ENCODE measurements at places on chromosomes 16 and 17.

DNA sequence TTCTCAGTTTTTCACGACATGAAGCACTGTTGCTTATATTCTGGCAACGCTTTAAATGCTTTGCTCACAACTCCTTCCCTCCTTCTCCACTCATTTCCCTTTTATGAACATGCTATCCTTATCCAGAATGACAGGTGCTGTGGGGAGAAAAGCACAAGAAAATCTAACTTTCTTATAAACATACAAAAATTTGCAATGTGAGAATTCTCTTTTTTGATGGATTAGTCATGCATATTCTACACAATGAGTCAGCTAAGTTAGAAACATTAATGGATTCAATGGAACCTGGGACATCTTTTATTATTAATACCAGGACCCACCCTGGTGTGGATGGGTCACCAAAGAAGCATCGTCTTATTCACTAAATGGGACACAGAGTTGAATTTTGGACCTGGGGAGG lies 234.6 kb upstream of the CDH5 start:
- DNase-seq = no peak

- DNase-seq = no peak
These were observed 9.8 kb downstream of the NHERF1 start for GRCh38 chr17:74757931-74758847.

GRCh38 chr17:49180303-49180702 lies 30.1 kb downstream of the GNGT2 start:
- peak; percentile 82 for DNase-seq

- DNase-seq = no peak
These were observed 134.8 kb downstream of the XYLT1 start for GRCh38 chr16:17335826-17336529.

GRCh38 chr17:32117399-32117798 lies 24.9 kb upstream of the RHOT1 start:
- DNase-seq = no peak

DNA sequence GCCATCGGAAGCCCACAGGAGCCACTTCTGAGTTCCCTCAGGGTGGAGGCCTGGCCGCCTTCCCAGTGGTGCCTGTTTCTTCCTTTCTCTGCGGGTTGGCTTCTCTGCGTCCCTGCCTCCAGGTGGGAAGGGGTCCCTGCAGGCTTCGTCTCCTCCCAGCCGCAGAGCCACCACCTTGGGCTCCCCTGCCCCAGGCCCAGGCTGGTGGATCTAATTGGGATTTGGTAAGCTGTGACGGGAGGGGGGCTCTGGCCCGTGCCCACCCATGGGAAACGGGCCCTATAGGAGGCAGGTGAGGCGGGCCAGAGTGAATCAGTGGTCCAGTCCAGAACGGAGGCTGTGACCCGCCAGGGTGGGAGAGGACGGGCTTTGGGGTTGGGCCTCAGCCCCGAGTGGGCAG lies 32.1 kb downstream of the JPH3 start:
- no peak for DNase-seq

GRCh38 chr16:31414706-31415105 lies 13.5 kb downstream of the COX6A2 start:
- no peak for DNase-seq

- no peak for DNase-seq
These were observed 244.1 kb upstream of the MAF start for GRCh38 chr16:79844603-79845002.

DNA sequence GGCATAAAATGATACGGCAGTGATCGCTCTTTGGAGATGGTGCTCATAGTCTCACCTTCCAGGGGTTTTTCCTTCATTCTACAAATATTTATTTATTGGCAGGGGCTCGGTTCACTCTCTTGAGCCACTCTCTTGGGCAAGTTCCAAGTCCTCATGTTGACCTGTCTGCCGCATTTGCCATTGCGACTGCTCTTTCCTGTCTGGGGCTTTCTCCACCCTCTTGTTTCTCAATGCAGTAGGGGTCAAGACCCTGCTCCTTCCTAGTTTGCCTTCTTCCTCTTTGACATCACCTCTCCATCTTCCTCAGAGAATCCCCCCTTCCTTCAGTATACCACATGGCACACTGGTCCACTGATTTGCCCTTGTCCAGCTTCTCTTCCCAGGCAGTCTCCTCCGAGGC lies 21.9 kb upstream of the LRRC75A start:
- DNase-seq = no peak

DNA sequence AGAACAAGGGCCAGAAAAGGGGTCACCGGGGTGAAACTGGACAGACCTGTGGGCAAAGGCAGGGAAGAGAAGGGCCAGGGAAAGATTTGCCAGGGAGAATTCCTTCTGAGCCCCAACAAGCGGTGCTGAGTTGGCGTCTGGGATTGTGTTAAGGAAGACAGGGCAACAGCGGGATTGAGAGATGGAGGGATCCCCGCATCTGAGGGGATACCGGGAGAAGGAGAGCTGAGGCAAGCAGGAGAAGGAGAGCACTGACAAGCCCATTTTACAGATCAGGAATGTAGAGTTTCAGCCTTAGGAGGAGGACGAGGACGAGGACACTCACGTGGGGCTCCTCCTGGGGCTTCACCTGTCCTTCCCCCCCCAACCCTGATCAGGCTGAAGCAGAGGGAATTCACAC lies 998 bp upstream of the ABCC3 start:
- DNase-seq = no peak

DNA sequence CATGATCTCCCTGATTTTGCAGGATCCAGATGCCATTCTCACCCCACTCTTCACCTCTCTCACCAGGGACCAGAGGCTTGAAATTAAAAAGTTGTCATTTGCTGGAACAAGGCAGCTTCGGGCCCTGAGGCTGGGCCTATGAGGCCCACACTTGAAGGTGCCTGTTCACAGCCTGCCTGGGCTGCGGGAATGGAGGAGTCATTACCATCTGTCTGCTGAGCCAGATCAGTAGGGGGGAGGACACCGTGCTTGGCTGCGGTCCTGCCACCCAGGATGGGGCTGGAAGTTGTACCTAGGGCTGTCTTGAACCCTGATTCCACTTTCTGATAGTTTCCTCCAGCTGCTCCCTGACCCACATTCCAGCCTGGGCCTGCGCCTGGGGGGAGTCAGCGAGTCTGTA lies 208.3 kb upstream of the N4BP1 start:
- DNase-seq = peak; percentile 24

- no peak for DNase-seq
These were observed 210.9 kb downstream of the XYLT1 start for GRCh38 chr16:17259751-17260270.

GRCh38 chr16:68000450-68000849 lies 1.2 kb upstream of the DPEP2 start:
- DNase-seq = no peak

GRCh38 chr17:78677303-78678221 lies 100.4 kb upstream of the DNAH17 start:
- DNase-seq = no peak

DNA sequence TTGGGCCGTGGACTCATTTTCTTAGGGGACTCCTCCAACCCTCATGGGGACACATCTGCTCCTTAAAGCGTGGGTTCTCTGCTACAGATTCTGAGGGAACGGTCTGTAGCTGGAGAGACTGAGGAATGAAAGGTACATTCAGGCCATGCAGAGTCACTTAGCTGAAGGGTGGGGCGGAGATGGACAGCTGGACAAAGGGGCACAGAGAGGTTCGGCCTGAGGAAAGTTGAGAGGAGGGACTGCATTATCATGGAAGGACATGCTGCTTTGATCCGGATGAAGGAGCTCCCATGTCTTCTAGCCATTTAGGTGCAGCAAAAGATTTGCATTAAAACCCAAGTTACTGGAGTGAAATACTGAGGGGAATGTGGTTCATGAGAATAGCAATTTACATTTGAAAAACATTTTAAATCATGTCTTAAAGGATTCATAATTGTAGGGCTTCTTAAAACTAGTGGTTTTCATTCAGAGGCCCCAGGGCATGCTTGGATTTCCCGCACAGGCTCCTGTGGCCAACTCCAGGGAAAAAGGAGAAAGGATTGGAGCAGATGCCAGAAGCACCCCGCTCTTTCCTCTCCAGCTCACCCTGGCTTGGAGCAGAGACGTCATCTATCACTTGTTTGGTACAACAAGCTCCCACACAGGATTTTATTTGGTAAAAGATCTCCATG lies 54.2 kb downstream of the CDRT4 start:
- DNase-seq = no peak

- DNase-seq = no peak
These were observed 141.6 kb downstream of the KCNJ12 start for GRCh38 chr17:21517538-21518293.

DNA sequence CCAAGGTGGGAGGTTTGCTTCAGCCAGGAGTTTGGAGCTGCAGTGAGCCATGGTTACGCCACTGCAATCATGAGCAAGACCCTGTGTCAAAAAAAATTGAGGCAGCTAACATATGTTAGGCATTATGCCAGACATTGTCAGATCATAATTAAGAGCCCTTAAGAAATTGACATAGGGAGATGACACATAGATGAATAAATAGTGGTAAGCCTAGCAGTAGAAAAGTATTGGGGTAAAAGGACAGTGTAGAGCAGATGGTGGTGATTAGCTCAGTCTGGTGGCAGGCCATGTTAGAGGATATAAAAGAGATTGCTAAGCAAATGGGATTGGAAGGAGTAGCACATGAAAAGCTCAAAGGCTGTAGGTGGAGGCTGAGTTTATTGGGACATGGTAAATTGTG lies 22.6 kb downstream of the SRCAP start:
- DNase-seq = peak; percentile 30

DNA sequence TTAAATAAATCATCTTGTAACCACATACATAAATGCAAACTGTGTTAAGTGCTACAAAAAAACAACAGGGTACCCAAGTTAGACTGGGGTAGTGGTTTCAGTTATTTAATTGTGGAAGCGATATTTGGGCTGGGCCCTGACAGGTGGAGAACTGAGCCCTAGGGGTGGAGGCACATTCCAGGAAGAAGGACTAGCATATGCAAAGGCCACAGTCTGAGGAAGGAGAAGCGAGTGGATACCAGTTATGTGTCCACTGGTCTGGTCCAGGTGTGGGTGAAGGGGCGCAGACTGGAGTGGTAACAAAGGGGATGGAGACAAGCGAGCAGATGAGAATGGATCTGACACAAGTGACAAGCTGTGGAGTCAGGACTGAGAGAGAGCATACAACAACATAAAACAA lies 22.9 kb downstream of the TXNDC11 start:
- no peak for DNase-seq

GRCh38 chr16:75258807-75259141 lies 7.3 kb upstream of the BCAR1 start:
- no peak for DNase-seq

GRCh38 chr17:68634345-68634876 lies 33.2 kb upstream of the FAM20A start:
- DNase-seq = no peak

DNA sequence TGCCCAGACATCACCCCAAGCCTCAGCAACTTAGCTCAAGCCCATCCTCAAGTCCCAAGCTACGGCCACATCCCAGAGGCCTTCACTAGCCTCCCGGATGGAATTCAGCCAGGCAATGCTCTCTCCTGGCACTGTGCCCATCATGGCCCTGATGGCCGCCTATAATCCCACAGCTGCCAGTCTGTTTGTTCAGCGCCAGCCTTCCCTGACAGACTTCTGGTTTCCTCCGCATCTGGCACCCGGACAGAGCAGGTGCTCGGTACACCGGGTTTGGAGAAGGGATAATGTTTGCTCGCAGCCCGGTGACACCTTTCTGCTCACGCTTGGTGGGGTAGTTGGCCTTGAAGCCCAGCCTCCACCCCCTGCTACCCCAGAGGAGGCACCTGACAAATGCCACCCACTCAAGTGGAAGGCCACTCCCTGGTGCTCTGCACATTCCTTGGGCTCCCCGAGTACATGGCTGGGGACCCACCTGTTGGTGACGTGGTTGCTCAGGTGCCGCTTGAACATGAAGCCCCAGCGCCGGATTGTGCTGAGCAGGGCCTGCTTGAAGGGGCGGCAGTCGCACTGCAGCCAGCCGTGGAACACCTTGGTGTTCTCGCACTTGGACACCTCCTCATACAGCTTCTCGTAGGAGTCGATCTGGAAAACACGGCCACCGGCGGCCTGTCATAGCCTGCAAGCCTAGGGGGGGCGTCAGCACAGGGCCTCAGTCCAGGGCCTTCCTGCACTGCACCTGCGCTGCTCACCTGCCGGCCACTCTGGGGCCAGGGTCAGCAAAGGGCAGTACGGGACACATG lies 47.1 kb downstream of the DNAH17 start:
- no peak for DNase-seq

DNA sequence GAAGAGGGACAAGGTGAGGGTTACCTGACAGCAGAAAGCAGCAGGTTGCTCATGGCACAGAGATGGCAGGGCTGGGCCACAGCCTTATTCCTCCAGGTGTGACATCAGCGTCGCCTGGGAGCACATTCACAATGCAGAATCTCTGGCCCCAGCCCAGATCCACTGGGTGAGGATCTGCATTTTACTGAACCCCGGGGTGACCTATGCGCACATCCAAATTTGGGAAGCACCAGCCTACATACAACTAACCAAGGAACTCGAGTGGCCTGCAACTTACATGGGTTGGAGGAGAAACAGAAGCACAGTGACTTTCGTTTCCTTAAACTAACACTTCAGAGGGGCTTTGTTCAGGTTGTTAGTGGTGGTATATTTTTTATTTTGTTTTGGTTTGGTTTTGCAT lies 17.6 kb downstream of the CPPED1 start:
- no peak for DNase-seq

DNA sequence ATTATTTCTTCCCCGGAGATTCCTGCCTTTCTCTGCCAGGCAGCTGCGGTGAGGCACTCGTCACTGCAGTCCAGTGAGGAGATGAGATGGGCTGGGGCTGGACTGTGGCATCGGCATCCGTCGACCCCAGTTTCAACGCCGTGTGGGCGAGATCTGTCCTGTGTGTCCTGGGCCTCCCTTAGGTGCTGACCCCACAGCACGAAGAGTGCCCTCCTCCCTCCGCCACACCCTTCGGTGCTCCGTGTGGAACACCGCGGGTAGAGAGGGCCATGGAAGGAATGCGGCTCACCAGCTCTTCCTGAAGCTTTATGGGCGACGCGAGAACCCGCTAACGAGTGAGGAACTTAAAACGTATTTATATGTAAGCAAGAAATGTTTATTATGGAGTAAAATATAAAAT lies 17.6 kb downstream of the ACSF3 start:
- DNase-seq = no peak

- DNase-seq = no peak
These were observed 404.2 kb upstream of the PMFBP1 start for GRCh38 chr16:72576189-72576588.

DNA sequence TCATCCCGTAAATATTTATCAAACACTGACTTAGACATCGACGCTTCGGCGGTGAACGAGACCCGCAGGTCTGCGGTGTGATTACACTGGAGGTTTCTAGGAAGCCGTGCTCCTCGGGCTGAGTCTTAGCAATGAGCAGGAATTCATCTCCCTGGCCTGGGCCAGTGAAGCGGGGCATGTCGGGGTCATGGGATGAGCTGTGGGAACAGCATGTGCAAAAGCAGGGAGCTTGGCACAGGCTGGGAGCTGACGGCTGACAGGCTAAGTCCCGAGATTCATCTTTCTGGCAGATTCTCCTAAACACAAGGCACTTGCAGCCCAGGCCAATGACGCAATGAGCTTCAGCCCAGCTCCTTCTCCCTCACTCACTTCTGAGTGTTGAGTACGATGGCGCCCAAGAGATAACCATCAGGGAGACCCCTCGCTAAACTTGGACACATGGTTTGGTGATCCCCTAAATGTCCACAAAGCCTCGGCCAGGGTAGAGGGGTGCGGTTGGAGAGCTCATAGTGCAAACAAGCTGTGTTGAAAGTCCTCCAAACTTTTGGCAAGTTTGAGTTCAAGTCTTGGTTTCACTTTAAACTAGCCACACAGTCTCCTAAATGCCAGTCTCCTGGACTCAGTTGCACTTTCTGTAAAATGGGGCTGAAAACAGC lies 12.8 kb downstream of the CRISPLD2 start:
- DNase-seq = no peak

All from WERI-Rb-1 (cell line).